Activated CD8-positive, alpha-beta T cell treated with anti-CD3 and anti-CD28 coated beads, Interleukin-2, amount 10 ng/mL, durations not matched to agents 7 days and 5 days (primary cell): ENCODE measurements at places on chromosomes 5 and 9. TPM values are rescaled to one million over a fixed set of nuclear protein-coding genes. Genes with fewer than 3 reads are reported as not detected.

DNA sequence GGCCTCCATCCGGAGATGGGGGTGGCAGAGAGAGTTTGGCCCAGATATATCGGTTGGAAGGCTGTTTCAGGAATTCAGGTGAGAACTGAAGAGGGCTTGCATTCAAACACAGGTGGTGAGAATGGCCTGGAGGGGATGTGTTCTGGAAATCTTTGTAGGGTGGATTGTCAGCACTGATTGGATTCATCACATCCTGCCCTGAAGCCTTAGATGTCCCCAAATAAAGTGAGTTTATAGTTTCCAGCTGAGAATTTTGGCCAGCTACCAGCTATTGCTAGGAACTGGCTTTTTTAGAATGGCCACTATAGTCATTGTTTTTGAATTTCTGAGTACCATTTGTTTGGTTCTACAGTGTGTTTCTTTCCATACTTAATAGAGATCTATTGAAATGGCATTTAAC lies 46.1 kb upstream of the ANKH start:
- DNase-seq, result no peak

DNA sequence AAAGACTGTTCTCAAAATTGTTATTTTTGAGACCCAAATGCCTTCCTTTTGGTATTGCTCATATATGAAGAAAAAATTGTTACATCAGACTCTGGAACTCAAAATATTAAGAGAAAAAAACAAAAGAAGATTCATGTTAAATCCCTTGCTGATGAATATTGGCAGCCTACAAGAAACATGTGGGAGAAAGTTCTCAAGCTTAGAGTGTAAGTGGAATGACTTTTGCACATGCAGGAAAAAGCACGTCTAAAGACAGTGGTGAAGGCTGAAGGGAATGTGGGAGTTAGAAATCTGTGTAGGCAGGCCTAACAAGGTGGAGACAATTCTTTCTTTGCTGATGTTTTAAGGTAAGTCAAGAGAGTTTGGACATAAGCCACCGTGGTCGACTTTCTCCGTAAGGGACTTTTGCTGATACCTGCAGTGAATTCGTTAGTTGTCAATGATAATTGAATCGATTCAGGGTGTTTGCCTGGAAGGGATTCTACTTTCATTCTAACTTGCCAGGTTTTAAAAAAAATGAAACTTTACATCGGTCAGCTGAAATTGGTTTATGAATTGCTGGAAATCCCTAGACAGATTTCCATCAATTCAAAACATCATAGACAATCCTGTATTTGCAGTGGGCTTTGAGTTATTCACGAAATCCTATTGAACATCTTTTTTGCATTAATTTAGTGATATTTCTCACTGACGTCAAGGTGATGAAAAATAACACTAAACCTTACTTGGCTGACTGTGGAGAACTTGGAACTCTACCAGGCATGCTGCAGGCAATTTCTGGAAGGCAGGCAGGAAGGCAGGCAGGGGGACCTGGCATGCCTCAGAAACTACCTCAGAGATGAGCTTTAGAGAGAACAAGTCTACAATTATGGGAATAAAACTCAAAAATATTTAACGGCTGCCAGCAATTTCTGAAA lies 359.1 kb upstream of the ADAMTSL1 start:
- DNase-seq, result no peak

- no peak for DNase-seq
These were observed 13.1 kb upstream of the CARD19 start for GRCh38 chr9:93082841-93083411.

GRCh38 chr9:75041041-75041440 lies 12.9 kb upstream of the CARNMT1 start:
- no peak for DNase-seq

GRCh38 chr9:77392328-77392727 lies 215.0 kb downstream of the VPS13A start:
- no peak for DNase-seq

DNA sequence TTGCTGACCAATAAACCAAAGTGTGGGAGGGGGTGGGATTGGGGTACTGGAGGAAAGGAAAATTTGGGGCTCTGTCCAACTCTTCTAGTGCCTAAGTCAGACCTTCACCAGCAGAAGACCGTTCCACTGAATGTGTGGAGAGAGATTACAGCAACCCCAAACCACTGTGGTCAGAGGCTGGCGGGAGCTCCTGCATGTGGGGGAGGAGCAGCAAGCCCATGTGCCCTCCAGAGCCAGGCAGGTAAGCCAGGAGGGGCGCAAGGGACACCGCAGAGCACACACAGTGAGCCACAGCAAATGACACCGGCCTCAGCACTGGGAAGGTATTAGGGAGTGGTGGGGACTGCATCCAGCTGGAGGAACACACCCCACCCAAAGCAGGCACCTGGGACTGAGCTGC lies 62.9 kb downstream of the SMIM23 start:
- no peak for DNase-seq

DNA sequence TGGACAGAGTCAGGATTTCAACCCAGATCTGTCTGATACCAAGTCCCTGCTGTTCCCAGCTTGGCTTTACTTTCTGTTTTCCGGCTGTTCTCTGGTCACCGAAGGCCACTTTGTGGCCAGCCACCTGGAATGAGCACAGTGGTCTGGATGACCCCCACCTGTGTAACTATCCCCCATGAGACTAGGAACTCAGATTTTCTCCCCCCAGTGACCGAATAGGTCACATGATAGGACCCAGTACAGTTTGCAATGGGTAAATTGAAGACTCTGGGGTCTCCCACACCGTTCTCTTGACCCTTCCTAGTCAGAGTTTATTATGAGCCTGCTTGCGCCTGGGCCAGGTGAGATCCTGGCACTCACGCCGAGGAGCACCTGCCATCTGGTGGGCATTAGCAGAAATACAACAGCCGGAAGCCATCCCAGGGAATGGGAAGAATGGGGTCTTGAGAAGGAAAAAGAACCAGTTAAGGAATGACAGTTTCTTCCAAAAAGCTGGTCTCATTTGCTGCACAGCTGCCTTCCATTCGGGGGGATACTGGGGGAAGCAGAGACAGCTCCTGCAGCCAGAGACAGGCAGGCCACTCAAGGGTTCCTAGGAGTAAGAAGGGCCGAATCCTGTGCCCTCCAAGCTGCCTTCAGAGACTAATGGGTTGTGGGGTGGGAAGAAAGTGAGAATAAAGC lies 7.1 kb downstream of the PHYHD1 start:
- peak; percentile 62 for DNase-seq

DNA sequence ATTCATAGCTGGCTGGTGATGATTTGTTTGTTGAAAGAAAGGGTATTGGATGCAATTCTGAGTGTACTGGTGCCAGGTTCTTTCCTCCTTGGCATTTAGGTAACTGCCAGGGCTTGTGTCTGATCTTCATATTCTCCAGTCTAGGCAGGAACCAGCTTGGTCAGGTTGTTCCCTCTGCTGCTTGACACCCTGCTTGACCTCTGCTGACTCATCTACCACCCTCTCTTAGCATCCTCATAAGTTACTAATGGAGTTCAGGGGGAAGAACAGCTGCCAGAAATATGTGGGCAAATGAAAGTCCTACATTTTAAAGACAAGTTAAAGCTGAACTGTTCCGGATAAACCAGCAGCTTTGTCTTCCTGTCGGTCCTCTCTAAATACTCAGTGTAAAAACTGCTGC lies 116.1 kb upstream of the TNC start:
- DNase-seq, result no peak

GRCh38 chr9:131179561-131180219 lies 54.3 kb downstream of the NUP214 start:
- DNase-seq, result no peak

DNA sequence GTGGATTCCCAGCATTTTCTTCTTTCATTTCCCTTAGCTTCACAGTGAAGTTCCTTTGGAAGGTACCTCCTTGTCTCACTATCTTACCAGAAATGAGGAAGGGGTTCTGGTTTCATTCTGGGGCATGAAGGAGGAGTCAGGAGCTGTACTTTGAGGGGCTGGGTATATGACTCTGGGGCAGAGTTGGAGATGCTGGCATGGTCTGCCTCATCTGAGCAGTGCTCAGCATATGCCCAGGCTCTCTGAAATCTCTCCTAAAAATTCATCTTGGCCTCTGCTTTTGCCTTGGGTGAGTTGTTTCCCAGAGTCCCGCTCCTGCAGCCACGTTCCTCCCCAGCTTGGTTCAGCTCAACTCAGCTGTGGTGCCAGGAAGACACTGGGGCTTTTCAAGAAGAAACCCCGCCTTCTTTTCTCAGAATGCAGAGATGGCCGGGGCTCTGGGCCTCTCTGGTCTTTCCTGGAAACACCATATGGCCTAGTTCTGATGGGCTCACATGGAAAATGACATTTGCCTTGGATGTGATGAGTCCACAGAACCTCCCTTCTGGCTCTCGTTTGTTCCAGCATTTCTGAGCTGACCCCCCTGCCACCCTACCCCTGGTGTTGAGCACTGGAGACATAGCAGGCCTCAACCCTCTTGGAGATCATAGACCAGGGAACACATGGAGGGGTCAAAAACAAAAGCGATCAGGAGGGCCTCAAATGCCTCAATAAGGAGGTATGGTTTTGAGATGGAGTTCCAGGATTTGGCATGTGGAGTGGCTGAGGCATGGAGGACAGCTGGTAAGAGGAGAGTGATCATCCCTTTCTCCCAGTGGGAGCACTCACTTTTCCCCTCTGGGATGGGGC lies 12.0 kb upstream of the TGFBR1 start:
- DNase-seq, result peak; percentile 86

DNA sequence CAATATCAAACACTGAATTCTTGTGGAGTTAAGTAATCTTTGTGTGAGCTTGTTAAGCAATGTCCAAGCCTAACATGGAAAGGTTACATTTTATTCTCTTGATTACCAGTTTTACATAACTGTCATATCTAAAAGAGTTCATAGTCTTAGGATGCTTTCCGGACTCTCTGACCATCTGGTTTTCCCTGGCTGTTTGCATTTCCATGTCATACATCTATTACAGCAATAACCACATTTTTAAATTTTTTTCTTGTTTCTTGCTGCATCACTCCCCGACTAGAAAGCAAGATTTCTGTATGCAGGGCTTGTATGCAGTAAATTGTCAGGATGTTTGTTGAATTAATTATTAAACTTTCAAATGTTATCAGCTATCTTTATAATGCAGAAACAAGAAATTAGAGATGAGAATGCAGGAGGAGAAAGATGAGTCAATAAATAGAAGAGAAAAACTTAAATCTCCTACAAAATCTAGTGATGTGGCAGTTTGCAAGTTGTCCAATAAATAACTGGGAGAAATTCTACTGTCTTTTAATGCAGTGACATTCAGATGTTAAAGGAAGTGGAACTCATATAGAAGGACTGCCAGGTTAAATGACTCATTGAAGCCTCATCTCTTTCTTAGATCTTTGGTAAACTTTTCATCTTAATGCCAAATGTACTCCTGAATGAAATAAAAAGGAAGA lies 179.6 kb upstream of the SGCD start:
- no peak for DNase-seq

GRCh38 chr9:99628849-99629620 lies 192.7 kb upstream of the NR4A3 start:
- DNase-seq, result no peak

DNA sequence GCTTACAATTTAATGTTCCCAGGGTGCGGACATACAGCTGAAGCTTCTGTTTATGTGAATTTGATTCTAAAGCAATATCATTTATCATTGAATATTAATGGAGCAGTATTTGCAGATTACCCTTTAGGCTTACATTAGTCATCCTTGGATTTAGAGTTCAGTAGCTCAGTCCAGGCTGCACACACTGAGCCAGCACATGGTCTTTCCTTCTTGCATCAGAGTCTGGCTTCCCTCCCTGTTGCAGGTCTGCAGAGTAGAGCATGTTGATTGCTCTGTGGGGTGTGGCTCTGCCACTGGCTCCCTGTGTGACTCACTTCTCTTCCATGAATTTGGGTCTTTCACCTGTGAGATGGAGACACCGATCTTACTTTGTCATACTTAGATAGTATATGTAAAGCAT lies 36.8 kb downstream of the NSG2 start:
- DNase-seq, result no peak

- DNase-seq, result no peak
These were observed 44.1 kb downstream of the ANGPTL2 start for GRCh38 chr9:127078336-127078735.

DNA sequence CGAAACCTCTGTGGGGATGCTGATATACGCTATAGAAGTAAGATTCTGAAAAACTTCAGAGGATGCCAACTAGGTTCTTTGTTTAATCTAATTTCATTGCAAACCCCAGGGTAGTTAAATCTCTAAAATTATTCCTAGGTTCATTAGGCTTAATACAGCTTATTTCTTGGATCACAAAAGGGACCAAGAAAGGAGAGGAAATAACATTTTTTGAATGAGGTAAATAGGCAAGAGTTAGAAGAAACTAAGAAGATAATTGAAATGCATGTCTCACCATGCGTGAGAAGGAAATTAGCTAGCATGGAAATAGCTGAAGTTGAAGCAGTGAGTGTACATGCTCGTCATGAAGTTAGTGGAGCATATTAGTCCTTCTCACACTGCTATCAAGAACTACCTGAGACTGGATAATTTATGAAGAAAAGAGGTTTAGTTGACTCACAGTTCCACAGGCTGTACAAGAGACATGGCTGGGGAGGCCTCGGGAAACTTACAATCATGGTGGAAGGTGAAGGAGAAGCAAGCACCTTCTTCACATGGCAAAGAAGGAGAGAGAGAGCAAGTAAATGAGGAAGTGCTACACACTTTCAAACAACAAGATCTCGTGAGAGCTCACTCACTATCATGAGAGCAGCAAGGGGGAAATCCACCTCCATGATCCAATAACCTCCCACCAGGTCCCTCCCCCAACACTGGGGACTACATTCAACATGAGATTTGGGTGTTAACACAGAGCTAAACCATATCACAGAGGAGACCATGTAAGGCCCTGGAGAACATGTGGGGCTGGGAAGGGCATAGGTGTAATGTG lies 125.1 kb upstream of the OSMR start:
- DNase-seq, result no peak

DNA sequence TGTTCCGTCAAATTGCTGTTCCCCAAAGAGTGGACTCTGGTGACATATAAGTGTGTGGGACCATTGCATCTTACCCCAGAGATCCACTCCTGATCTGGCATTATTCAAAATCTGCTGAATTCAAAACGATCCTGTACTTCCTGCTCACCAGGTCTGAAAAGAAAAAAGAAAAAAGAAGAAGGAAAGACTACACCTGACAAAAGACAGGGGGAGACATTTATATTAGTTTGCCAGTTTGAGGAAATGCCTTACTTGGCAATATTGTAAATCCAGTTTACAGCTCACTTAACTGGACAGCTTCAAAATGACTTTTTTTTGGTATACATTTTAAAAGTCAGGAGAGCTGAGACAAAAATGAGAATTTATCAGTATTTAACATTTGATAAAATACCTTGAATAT lies 15.0 kb upstream of the GRHPR start:
- DNase-seq, result no peak

DNA sequence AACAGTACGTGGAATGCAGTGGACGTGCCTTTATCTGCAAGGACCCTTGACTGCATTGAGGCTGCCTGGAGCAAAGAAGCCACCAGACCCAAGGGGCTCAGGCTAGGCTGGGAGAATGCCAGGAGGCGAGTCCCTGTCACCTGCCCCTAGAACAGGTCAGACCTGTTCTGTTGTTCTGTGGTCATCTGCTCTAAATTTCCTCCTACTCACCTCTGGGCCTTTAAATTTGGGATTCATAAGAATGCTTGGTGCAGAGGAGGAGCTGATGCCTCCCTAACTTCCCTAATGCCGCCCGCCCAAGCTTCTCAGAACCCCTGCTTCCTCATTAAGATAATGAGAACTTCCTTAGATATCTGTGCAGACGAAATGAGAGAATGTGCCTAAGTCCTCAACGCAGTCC lies 32.0 kb downstream of the DAPK1 start:
- DNase-seq, result no peak

- DNase-seq, result no peak
These were observed 27.2 kb upstream of the CCNJL start for GRCh38 chr5:160339406-160340130.

CAMK2A gene
- total RNA-seq, result not detected

PCDHGC4 gene
- not detected for total RNA-seq

ALDH1B1 gene
- 16.3 TPM for total RNA-seq

AUH gene
- 15.6 TPM for total RNA-seq

ITGA2 gene
- total RNA-seq, result 4.3 TPM

MSMP gene
- 0.89 TPM for total RNA-seq
